Renal pelvis (tissue), 12 donors: ENCODE measurements at places on chromosomes 1 and 21. TPM values are rescaled to one million over a fixed set of nuclear protein-coding genes. Genes with fewer than 3 reads are reported as not detected.

PINK1 gene
- 64.1 TPM for polyA plus RNA-seq

- no peak for DNase-seq
Measured at GRCh38 chr1:231160895-231161666, 777 bp upstream of the TRIM67 start.

DNA sequence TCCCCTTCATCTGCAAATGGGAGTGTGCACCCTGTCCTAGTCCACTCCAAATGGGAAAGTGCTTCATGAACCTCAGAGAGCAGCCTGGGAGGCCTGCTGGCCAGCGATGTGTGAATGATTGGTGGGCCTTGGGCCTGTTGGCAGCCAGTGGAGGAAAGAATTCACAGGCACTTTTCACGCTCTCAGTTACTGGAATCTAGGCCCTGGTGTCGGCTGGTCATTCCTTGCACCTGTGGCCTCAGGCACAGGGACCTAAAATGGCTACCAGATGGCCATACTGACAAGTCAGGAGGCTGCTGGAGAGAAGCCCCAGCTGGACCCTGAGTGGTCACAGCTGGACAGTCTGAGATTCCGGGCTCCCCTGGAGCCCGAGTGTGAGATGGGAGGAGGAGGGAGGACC lies 18.4 kb upstream of the EDN2 start:
- peak; percentile 86 for DNase-seq

DNA sequence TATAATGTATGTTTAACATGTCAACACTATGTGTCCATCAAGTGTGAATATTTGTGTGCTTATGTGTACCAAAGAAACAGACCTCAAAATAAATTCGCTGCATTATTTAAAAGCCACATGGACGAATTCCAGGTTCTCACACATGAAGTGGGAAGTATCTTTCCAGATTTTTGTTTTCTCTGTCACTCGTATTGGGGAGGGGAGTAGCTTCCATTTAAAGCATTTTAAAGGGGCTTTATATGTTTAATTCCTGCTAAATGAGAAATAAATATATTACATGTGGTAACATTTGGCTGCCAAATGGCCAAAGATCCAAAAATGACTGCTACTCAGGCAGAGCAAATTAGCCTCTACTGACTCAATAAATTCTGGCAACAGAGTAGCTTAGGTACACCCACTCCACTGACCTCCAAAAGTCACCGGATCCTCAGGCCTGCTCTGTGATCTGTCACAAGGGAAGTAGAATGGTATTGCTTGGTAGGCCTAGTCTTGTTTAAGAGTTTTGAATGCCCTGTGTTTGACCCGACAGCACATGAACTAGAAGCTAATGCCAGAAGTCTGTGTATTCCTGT lies 178.1 kb downstream of the ZP4 start:
- no peak for DNase-seq

- no peak for DNase-seq
Measured at GRCh38 chr1:159929155-159930051, 4.1 kb upstream of the TAGLN2 start.

SLC2A5 gene
- polyA plus RNA-seq, result 0.83 TPM

GRCh38 chr1:169925505-169926482 lies 32.1 kb upstream of the SCYL3 start:
- DNase-seq, result no peak

PITHD1 gene
- polyA plus RNA-seq, result 60.3 TPM

DNA sequence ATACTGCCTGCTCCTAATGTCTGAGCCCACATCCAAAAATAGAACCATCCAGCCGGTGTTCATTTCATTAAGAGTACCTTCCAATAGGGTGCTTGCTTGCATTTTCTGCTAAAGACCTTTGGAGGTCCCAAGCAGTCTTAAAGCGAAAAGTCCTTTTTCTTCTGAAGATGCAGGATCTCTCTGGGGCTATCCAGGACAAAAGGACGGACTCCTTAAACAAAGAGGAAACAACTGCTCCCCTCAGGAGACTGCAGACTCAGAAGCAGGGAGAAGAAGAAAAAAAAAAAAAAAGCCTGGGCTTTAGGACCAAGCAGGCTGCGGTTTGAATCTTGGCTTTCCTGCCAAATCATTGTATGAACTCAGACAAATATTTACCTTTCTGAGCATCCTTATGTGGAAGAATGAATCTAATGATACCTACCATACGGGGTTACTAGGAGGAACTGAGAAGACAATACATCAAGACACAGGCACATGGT lies 204.0 kb downstream of the PLPP3 start:
- DNase-seq, result no peak

DNA sequence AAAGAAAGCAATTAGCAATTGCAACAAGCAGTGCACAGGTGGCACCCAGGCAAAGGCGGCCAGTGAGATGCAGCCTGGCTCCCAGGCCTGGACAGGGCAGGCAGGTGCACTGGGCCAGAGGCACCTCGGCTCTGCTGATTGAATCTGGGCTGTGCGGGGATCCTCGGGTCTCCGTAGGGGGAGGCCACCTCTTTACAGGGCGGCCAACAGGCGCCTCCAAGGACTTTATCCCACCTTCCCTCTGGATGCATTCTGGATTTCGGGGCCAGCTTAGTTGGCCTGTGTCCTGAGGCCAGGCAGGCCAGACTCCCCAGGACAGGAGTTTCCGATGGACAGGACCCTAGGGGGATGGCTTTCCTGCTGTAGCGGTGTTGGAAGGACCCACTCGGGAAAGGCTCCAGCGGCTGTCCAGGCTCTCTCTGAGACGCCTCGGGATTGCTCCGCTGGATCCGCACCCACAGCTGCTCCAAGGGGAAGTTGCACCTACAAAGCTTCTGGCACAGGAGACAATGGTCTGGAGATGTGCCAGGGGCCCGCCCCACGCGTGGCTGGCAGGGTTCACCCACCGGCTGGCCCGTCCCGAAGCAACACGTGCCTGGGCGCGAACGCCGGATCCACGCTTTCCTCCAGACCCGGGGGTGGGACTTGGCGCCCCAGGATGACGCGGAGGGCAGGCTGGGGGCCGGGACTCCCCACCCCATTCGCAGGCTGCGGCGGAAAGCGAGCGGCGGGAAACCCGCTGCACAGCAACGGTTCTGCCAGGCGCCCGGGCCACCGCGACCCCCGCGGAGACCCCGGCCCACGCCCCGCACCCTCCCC lies 810 bp downstream of the SLC19A1 start:
- DNase-seq, result no peak

- DNase-seq, result no peak
Measured at GRCh38 chr1:93965888-93966287, 56.7 kb upstream of the GCLM start.

DNA sequence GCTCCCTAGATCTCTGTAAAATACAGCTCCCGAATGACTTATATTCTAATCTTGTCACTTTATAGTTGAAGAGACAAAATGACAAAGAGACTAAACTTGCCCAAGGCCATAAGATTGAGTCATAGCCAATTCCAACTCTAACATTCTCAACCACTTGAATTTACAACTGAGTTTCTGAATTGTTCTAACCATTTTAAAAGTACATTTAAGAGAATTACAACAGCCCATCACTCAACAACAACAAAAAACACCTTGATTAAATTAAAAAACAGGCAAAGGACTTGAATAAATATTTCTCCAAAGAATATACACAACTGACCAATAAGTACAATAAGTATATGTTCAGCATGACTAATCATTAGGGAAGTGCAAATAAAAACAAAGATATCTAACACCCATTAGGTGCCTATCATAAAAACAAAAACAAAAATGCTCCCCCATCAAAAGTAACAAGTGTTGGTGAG lies 8.7 kb upstream of the ADCY10 start:
- no peak for DNase-seq

GRCh38 chr1:178310685-178311105 lies 186.1 kb downstream of the CLEC20A start:
- peak; percentile 77 for DNase-seq

DNA sequence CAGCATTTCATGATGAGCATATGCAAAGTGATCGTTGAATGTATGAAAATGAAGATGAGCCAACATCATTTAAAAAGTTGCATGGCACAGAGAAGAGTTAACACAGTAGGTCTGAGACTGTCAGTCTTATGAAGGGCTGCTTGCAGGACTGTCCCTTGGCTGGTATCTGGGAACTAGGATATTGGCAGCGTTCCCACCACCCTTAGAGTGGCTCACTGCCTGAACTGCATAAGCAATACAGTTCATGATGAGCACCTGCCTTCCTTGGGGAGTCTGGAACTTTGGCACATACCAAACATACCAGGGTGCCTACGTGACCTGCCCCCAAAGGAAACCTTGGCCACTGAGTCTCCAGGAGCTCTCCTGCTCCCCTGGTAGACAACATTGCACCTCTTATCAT lies 161.8 kb downstream of the DSCAM start:
- no peak for DNase-seq

GRCh38 chr1:175947771-175948170 lies 204.4 kb upstream of the TNR start:
- DNase-seq, result no peak

GRCh38 chr1:225465793-225466517 lies 38.1 kb upstream of the LBR start:
- no peak for DNase-seq

GRCh38 chr21:26736449-26736848 lies 108.8 kb downstream of the ADAMTS1 start:
- no peak for DNase-seq

GRCh38 chr1:208300084-208300770 lies 56.0 kb upstream of the PLXNA2 start:
- DNase-seq, result no peak

FAM72C gene
- not detected for polyA plus RNA-seq

DNA sequence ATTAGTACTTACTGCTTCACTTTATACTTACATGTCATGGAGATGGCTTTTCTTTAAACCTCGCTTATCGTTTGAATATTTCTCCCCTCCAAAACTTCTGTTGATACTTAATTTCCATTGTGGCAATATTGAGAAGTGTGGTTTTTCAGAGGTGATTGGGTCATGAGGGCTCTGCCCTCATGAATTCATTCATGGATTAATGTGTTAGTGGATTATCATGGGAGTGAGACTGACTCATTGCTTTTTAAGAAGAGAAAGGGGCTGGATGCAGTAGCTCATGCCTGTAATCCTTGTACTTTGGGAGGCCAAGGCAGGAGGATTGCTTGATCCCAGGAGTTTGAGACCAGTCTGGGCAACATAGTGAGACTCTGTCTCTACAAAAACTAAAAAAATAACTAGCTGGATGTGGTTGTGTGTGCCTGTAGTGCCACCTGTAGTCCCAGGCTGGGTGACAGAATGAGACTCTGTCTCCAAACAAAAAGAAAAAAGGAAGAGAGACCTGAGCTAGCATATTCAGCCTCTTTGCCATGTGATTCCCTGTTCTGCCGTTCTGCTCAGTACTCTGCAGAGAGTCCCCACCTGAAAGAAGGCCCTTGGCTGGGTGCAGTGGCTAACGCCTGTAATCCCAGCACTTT lies 30.2 kb downstream of the RABGAP1L start:
- DNase-seq, result no peak

ATP6V1G3 gene
- polyA plus RNA-seq, result 3.2 TPM
